Memory B cell (primary cell): ENCODE measurements at places on chromosomes 13 and 19.

- peaks cover 2% of the 10 kb centered on the region for H3K27me3 ChIP-seq
- H3K27ac ChIP-seq: peak overlapping the region; percentile 53
- H3K4me1 ChIP-seq: peaks cover 8% of the 10 kb centered on the region
- H3K4me3 ChIP-seq: peak overlapping the region; percentile 63
- H3K36me3 ChIP-seq: no peaks in the 10 kb centered on the region
Observed at GRCh38 chr19:53007200-53007599, 6.5 kb upstream of the ERVV-1 start.

DNA sequence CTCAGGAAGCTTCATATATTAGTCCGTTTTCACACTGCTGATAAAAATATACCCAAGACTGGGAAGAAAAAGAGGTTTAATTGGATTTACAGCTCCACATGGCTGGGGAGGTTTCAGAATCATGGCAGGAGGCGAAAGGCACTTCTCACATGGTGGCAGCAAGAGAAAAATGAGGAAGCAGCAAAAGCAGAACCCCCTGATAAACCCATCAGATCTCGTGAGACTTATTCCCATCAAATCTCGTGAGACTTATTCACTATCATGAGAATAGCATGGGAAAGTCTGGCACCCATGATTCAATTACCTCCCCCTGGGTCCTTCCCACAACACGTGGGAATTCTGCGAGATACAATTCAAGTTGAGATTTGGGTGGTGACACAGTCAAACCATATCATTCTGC is 23.1 kb downstream of the FLT3 start:
- H3K27me3 ChIP-seq: no peaks in the 10 kb centered on the region
- H3K36me3 ChIP-seq: peaks cover 12% of the 10 kb centered on the region
- H3K4me1 ChIP-seq: peaks cover 9% of the 10 kb centered on the region
- no peak overlapping the region for H3K4me3 ChIP-seq
- no peak for DNase-seq

DNA sequence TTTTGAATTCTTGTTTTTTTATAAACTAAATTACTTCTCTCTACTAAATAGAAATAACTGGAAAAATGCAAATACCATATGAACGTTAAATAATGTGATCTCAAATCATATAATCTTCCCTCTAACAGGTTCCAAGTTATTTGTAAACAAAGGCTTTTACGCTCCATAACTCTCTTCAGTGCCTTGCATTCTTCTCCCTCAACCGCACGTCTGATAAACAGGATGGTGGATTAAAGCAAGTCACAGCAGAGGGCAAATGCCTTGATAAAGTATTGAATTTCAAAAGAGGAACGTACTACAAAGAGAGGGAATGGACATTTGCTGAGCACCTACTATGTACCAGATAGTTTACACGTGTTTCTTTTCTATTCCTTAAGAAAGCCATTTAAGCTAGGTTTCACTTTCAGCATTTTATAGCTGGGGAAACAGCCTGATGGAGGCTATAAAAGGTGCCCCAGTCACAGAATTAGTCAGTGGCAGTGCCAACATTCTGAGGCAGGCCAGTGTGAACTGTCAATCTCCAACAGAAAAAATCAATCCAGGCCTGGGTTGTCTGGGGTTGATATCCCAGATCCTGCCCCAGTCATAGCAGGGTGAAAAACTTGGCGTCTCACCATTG is 15.8 kb downstream of the MRPS31 start:
- H3K4me3 ChIP-seq: no peak overlapping the region
- DNase-seq: no peak

DNA sequence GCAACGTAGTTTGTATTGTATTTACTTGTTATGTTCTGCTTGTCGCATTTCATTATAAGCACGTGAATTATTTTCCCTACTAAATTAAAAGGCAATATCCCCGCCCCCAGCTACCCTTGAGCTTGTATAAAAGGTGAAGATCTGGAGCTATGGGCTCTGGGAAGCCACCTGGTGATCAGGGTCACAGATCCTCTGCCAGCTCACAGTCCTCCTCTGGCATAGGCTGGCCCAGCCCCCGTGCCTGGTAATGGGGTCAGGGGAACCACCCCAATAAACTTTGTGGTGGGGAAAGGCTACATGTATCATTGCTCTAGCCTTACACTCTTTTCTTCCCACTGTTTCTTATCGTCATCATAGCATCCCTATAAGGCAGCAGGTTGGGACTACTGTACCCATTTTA is 190.2 kb upstream of the TSHZ3 start:
- H3K4me3 ChIP-seq: no peak overlapping the region
- no peaks in the 10 kb centered on the region for H3K4me1 ChIP-seq
- DNase-seq: no peak
- no peak overlapping the region for H3K27ac ChIP-seq
- no peaks in the 10 kb centered on the region for H3K36me3 ChIP-seq

GRCh38 chr13:50360637-50361036 is 345.4 kb downstream of the KCNRG start:
- peaks cover 42% of the 10 kb centered on the region for H3K4me1 ChIP-seq
- no peak overlapping the region for H3K4me3 ChIP-seq
- DNase-seq: no peak
- no peaks in the 10 kb centered on the region for H3K27me3 ChIP-seq
- H3K27ac ChIP-seq: no peak overlapping the region
- H3K36me3 ChIP-seq: no peaks in the 10 kb centered on the region

DNA sequence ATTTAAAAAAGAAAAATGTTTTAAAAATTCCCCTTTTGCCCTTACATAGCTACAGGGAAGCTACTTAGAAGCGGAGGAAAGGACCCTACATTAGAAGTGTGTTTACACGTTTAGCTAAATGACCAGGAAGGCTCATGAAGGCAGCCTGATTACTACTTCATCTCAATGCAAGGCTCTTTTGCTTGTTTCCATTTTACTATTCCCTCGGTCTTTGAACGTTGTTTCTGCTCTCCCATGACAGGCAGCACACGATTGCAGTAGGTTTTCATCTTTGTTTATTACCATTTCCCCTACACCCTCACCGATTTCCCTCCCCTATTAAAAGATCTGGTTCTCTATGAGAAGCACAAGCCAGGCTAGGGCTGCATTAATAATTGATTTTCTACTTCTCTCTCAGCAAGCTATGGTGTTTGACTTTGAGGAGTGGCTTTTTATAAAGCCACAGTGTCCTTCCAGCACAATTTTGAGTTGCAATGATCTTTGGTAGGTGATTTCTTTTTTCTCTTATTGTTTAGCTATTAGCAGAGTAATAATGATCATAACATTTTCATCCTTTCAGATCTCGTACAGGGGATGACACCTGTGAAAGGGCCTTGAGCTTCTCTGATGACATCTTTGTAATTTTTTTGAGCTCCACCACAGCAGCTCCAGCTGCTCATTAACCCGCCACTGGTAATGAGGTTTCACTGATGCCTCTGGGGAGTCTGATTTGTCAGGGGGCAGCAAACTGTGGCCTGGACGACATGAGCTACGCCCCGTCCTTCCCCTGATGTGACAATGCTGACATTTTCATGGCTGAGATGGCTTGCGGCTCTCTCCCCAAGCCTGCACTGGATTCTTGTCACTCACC is 670.3 kb downstream of the UQCRFS1 start:
- H3K27me3 ChIP-seq: no peaks in the 10 kb centered on the region
- no peaks in the 10 kb centered on the region for H3K4me1 ChIP-seq
- no peaks in the 10 kb centered on the region for H3K36me3 ChIP-seq
- DNase-seq: no peak

DNA sequence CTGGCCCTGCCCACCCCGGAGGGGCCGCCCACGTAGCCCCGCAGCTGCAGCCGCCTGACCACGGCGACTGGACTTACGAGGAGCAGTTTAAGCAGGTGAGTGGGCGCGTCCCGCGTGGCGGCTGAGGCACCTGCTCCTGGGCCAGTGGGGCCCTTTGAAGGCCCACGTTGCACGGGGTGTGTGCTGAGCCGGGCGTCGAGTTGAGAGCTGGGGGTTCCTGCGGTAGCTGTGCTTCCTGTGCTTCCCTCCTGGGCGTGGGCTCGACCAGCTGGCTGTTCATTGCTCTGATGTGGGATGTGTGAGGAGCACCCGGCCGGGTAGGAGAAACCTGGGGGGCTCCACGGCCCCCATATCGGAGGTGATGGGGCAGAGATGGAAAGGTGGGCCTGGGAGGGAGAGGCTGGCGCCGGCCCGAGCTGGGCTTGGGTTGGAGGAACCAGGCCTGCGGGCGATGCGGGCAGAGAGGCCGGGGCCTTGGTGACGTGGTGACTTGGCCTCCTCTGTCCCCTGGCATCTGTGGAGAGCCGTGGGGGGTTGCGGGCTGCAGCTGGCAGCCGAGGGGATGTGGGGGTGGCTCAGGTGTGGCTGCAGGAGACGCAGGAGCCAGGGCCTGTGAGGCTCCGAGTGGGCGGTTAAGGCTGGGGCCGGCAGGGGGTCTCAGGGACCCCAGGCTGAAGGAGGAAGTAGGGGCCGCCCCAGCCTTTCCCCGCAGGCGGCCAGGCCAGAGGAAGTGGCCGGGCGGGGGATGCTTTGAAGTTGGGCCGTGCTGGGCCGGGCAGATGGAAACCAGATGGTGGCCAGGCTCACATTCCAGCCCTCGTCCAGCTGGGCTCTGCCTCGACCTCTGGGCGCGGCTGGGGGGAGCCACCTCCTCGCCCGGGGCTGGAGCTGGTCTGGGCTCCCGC is 7.1 kb downstream of the ARID3A start:
- peak overlapping the region; percentile 79 for H3K4me3 ChIP-seq
- H3K27ac ChIP-seq: peak overlapping the region; percentile 88
- no peak for DNase-seq
- no peaks in the 10 kb centered on the region for H3K27me3 ChIP-seq

DNA sequence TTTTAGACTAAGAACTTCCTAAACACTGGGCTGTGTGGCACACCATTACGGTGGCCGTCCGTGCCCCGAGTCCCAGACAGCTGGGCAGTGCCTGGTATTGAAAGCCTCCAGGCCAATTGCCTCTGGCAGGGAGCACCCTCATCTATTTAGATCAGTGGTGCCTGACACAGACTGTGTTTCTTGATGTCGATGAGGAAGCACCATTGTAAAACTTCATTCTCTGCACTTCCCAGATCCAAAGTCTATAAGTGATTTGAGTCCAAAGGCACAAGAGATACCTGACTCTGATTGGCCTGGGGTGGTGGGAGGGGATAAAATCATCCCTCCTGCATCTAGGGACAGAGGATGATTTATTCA is 8.5 kb upstream of the STK24 start:
- no peaks in the 10 kb centered on the region for H3K36me3 ChIP-seq
- no peaks in the 10 kb centered on the region for H3K4me1 ChIP-seq
- H3K4me3 ChIP-seq: no peak overlapping the region
- DNase-seq: no peak
- no peaks in the 10 kb centered on the region for H3K27me3 ChIP-seq

DNA sequence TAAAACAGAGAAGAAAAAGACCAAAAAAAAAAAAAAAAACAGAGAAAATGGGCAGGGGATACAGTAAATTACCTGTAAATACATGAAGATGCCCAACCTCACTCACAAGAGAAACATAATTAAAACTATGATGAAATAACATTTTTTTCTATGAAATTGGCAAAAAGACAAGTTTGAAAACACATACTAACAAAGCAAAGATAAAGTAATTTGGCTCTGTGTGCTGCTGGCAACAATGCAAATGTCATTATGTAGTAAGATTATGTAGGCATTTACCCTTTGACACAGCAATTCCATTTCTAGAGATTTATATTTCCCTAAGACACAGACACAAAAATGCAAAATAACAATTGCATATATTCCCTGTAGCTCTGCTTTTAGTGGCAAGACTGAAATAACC is 20.2 kb downstream of the ZC3H13 start:
- peaks cover 5% of the 10 kb centered on the region for H3K4me1 ChIP-seq
- no peak overlapping the region for H3K4me3 ChIP-seq
- DNase-seq: no peak
- no peak overlapping the region for H3K27ac ChIP-seq

- peaks cover 11% of the 10 kb centered on the region for H3K27me3 ChIP-seq
- H3K27ac ChIP-seq: no peak overlapping the region
- H3K36me3 ChIP-seq: no peaks in the 10 kb centered on the region
Observed at GRCh38 chr13:44592216-44592847, 16.2 kb upstream of the TSC22D1 start.

GRCh38 chr19:49337267-49338022 is 2.2 kb downstream of the CD37 start:
- H3K36me3 ChIP-seq: peaks cover 41% of the 10 kb centered on the region
- peak overlapping the region; percentile 96 for H3K4me3 ChIP-seq
- DNase-seq: no peak
- H3K4me1 ChIP-seq: peaks cover 60% of the 10 kb centered on the region

GRCh38 chr13:20404488-20405222 is 121.0 kb downstream of the CRYL1 start:
- no peak overlapping the region for H3K4me3 ChIP-seq
- H3K4me1 ChIP-seq: no peaks in the 10 kb centered on the region
- no peak overlapping the region for H3K27ac ChIP-seq
- H3K36me3 ChIP-seq: peaks cover 18% of the 10 kb centered on the region

DNA sequence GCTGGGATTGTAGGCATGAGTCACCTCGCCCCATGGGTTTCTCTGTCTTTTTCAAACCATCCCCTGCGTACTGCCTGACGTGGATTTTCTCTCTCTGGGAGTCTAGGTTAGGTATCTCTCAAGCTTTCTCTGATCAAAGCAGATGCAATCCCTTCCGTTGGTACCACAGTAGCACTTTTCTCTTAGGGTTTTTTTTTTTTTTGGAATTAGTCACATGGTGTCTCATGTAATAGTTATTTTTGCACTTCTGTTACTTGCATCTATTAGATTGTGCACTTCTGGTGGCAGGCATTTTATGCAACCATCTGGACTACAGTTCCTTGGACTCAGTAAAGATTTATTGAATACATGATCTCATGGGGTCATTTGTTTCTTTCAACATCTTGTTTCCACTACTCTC is 72.1 kb downstream of the GPC6 start:
- no peak for DNase-seq
- H3K4me1 ChIP-seq: no peaks in the 10 kb centered on the region

DNA sequence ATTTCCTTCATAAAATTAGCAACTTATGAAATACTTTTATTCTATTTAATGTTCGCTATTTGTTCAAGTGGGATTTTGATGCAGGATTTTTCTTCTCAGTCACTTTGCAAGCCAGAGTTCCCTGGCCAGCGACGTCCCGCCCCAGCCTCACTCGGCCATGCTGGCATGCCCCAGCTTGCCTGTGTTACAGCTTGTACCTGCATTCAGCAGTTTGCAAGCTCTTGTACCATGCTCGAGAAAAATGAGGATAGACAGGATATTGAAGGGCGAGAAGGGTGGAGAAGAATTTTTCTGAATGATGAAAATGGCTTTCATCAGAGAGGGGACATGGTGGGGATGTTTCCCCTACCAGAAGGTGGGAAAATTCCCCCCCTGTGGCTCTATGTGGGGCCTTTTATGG is 2180.2 kb upstream of the PCDH20 start:
- no peaks in the 10 kb centered on the region for H3K27me3 ChIP-seq
- no peak overlapping the region for H3K4me3 ChIP-seq
- H3K27ac ChIP-seq: no peak overlapping the region
- H3K4me1 ChIP-seq: no peaks in the 10 kb centered on the region
- H3K36me3 ChIP-seq: no peaks in the 10 kb centered on the region
- DNase-seq: no peak

- no peaks in the 10 kb centered on the region for H3K27me3 ChIP-seq
- no peak for DNase-seq
- H3K27ac ChIP-seq: peak overlapping the region; percentile 95
- no peaks in the 10 kb centered on the region for H3K36me3 ChIP-seq
- H3K4me3 ChIP-seq: peak overlapping the region; percentile 91
- H3K4me1 ChIP-seq: peaks cover 3% of the 10 kb centered on the region
Observed at GRCh38 chr19:12695997-12696365, 450 bp downstream of the FBXW9 start.
